GM20000 (cell line): ENCODE measurements at places on chromosomes 4 and X.

DNA sequence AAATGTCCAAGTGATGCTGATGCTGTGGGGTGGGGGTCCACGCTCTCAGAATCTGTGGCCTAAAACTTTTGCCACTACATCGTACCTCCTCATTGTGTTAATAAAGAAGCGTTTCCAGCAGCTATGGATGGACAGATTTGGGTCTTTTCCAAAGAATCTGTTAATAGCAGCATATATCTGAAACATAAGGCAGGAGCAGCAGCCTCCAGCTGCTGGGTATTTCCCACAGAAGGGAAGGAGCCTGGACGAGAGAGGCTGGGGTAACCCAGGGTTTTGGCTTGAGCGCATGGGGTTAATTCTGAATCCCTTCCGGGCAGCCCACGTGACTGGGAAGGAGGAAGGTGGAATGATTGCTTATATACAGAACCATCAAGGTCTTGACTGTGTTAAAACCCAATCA lies 332.4 kb downstream of the BCOR start:
- DNase-seq = no peak

- DNase-seq = no peak
These were observed 547.0 kb upstream of the NDST4 start for GRCh38 chr4:115660465-115660864.

- DNase-seq = no peak
These were observed 90.0 kb downstream of the AWAT2 start for GRCh38 chrX:69959712-69960111.

DNA sequence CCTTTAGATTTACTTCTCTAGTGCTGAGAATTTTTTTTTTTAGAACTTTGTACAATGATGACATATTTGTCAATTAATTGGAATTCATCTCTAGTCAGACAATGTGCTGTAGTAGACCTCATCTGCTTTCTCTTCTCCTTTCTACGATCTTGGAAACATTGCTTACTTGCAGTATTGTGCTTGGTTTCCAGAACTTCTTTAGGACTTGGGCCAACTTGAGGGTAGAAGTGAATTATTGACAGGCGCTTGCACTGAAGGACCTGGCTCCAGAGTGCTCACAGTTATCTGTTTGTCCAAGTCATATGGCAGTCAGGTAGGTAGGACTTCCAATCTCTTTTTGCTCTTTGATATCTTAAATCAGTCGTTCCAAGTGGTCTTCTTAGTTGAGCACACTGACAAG lies 39.6 kb downstream of the FNIP2 start:
- no peak for DNase-seq

DNA sequence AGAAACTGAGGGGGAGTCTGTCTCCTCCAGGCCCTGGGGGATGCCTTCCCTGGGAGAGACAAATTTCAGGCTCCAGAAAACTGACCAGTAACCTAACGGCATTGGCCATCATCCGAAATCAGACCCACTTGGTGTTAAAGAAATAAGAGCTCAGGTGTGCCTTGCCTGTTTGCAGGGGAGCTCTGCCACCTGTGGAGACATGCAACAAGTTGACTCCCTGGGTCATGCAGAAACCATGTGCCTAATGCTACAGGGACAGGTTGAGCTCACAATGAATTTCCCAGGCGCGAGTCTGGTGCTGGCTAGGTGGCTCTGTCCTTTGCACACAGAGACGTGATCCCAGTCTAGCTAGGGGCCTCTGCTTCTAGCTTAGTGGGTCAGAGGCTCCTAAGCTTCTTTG lies 95.8 kb upstream of the KIT start:
- DNase-seq = no peak

- DNase-seq = no peak
These were observed 195.6 kb upstream of the KLF3 start for GRCh38 chr4:38468339-38468866.

DNA sequence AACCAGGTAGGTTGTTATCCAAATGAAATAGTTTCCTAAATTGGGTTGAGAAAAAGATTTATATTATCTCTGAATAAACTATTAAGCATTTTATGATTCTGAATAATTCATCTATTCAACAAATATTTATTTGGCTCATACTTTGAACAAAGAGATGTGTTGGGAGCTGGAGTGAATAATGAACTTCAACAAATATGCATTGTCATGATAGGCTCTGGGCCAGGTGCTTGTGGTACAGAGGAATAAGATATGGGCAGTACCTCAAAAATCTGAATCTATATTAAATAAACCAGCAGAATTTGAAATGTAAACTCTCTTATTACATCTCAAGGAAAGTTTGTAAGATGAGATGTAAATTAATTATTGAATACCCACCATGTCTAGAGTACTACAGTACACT lies 75.7 kb upstream of the DCLK2 start:
- DNase-seq = no peak

DNA sequence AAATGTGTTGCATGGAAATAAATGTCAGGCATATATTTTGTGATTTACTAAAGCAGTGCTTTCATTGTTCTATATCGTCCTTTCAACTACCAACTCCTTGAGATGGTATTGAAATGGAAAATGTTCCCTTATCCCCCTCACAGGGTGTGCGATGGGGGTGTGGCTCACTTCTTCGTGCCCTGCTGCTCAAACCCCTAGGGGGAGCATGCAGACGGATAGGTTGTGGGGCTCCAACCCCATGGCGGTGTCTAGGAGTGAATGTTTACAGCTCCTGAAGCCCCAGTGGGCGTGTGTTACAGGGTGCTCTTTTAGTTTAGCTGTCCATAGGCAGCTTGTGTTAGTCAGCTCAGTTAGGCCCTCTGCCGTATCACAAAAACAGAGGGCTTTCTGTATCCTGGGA lies 287.7 kb upstream of the EMCN start:
- no peak for DNase-seq

DNA sequence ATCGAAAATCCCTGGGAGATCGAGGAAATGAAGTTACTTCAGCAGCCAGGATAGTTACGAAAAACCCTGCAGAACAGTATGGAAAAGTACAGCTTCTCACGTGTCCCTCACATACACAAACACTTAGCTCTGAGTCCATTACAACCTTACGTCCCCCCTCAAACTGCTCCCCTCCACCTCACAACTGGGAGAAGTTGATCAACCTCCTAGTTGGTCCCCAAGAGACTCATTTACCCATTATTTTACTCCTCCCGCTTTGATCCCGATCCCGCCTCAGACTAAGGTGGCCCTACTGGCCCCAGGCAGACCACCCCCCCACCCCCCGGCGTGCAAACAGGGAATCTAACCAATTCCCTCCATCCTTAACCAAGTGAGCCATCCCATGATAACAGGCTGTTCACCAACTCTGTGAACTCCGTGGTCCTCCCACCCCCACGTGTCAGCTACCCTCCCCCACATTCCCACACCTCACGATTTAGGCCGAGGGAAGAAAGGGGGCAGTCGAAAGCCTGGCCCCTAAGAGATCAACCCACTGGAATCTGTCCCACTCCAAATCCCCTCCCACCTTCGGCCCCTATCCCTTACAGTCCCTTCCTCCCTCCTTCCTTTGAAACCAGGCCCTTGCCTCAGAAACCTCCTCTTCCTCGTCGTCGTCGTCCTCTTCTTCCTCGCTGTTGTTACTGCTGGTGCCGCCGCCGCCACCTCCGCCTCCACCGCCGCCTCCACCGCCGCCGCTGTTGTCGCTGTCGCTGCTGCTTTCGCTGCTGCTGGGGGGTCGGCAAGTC lies 755 bp downstream of the ANKRD17 start:
- peak; percentile 20 for DNase-seq
